ENCODE measurements at places on chromosomes 2 and 18.
A peak's percentile ranks its signal among the peaks of the same experiment; 100 is the strongest.

GRCh38 chr18:37640504-37640903 is 74.9 kb upstream of the CELF4 start:
- no peak for ATAC-seq

GRCh38 chr2:230012267-230012884 is 56.3 kb downstream of the SLC16A14 start:
- ATAC-seq = no peak

GRCh38 chr18:55503167-55503820 is 84.7 kb downstream of the TCF4 start:
- no peak for ATAC-seq

- no peak for ATAC-seq
These were observed 245.8 kb downstream of the PAX3 start for GRCh38 chr2:222052934-222053367.

- ATAC-seq = no peak
These were observed 150.1 kb downstream of the AGAP1 start for GRCh38 chr2:235643680-235644511.

- ATAC-seq = no peak
These were observed 1136.0 kb downstream of the LRP1B start for GRCh38 chr2:140994856-140995255.

GRCh38 chr2:213241817-213242216 is 42.4 kb upstream of the SPAG16 start:
- ATAC-seq = no peak

DNA sequence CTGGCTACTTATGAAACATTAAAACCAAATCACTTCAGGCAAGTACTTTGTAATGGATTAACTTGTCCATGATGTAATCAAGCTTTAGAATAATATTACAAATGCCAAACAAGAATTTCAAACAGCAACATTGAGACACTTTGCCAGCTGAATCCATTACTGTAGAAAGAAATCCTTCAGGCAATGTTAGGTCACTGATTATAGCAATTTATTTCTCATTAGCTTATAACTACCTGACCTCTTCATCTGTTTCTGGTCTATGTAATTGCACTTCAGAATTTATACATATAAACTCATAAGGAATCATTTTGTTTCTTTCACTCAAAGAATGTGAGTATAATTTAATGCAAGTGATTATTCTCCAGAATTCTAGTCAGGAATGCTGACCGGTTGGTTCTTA is 692.6 kb upstream of the TMEFF2 start:
- ATAC-seq = no peak

GRCh38 chr2:77746780-77747179 is 224.6 kb upstream of the LRRTM4 start:
- ATAC-seq = no peak

DNA sequence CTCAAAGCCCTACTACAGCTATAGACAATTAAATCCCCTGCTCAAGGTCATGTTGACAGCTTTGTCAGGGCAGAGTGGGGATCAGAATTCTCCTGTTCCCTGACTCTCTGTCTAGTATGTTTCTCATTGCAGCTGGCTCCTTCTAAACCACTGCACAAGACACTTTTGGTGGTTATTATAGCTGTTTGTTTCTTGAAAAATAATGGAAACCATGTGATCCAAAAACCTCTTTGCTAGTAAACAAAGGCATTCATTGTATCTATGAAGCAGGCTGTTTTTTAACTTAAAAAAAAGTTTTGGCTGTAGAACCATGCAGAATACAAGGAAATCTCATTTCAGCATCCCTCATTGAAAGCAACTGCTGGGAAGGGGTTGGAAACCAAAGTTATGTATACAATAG is 352.5 kb upstream of the EPHA4 start:
- ATAC-seq = no peak

DNA sequence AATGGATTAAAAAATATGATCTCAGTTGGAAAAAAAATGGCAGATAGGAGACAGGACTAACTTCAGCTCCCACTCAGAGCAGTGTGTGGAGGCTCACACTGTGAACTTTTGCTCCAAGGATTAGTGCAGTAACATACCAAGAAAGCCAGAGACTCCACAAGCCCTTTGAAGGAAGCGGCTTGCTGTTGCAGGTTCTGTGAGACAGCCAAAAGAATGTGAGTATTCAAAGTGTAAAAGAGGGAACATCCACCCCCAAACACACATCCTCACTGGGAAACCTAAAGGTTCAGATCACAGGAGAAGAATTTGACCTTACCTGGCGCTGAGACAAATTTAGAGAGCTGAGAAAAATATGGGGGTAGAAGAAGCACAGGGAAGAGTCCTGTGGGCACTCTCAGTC is 77.5 kb downstream of the FAM171B start:
- no peak for ATAC-seq

- ATAC-seq = no peak
These were observed 17.4 kb upstream of the STON1 start for GRCh38 chr2:48512571-48512970.

DNA sequence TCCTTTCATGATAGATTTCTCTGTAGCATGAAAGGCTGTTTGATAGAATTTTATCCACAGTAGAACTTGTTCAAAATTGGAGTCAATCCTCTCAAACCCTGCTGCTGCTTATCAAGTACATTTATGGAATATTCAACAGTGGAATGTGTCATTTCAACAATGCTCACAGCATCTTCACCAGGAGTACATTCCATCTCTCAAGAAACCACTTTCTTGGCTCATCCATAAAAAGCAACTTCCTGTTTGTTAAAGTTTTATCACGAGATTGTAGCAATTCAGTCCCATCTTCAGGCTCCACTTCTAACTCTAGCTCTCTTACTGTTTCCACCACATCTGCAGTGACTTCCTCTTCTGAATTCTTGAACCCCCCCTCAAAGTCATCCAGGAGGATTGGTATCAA is 29.4 kb downstream of the PDCL3 start:
- no peak for ATAC-seq

DNA sequence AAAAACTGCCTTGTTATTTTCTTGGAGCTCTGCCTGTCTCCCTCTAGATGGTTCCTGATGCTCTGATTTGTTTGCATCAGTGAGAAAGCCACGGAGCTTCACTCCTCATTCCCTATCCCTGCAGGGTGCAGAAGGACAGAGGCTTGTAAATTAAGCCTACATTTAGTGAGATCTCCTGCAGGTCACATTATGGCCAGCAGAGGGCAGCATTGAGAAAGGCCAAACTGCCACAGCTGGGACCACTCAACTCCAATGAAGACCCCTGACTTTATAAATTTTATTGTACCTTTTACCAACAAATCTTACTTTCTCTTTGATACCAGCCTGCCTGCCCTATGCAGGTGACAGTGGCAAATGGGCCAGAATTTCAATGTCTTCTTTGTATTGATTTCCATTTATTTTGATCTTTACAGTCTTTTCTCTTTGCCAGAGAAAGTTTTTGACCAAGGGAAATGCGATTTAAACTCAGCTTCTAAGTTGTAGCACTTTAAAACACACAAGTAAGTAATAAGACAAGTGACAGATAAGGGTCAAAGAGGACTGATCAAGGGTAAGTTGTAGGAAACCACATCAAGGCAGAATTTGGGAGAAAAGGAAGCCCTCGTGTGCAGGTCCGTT is 1029.1 kb upstream of the KLHL29 start:
- no peak for ATAC-seq

DNA sequence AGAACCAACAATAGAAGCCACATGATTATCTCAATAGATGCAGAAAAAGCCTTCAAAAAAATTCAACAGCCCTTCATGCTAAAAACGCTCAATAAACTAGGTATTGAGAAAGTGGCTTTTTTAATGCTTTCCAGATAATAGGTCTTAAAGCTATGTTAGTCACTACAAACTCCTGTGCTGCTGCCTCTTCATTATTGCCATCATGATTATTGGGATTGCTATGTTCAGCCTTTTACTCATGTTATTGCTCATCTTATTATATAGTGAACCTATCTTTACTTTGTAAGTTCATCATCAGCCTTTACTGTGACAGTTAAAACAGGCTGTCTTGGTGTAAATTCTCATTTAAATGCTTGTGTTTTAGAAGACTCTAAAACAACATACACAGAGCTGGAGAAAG is 1557.2 kb upstream of the ZEB2 start:
- no peak for ATAC-seq

DNA sequence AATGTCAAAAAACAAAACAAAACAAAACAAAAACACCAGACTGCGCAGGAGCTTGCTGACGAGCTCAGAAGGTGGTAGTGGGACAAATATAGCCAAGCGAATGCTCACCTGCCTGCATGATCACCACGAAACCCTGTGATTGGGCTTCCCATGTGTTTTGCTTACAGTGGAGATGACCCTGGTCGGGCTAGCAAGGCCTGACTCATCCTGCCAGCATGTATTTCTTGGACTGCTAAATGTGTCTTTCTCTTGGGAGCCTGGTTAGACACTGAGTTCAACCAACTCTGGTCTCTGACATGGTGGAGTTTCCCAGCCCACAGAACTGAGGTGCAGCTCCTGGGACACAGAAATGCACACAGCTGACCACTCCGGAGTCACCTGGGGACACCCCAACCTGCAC is 30.7 kb upstream of the DUSP2 start:
- no peak for ATAC-seq

GRCh38 chr2:158507141-158507540 is 50.4 kb downstream of the PKP4 start:
- ATAC-seq = peak; percentile 89

- no peak for ATAC-seq
These were observed 127.7 kb downstream of the DNAH6 start for GRCh38 chr2:84643991-84644390.

GRCh38 chr2:235129850-235130249 is 178.0 kb downstream of the SH3BP4 start:
- ATAC-seq = no peak

DNA sequence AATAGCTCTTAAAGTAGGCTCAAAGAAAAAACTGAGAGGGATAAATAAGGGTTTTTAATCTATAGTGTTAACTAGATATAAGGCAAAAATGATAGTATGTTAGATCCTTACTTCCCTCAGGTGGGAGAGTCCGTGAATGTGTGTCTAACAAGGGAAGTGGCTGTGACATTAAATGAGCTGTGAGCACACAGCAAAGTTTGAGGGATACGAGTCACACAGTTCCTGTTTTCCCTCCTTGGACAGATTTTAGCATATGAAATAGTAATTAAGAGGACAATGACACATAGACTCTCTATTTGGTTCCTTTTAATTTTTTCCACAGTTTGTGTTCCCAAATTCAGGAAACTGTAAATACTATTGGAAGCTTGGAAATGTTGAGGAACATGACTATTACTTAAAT is 148.4 kb upstream of the CAVIN2 start:
- ATAC-seq = no peak

- no peak for ATAC-seq
These were observed 24.7 kb upstream of the AGAP1 start for GRCh38 chr2:235468978-235469655.

- ATAC-seq = no peak
These were observed 100.5 kb upstream of the ODC1 start for GRCh38 chr2:10548626-10549025.

- ATAC-seq = no peak
These were observed 55.3 kb downstream of the TMEM200C start for GRCh38 chr18:5840025-5840424.

DNA sequence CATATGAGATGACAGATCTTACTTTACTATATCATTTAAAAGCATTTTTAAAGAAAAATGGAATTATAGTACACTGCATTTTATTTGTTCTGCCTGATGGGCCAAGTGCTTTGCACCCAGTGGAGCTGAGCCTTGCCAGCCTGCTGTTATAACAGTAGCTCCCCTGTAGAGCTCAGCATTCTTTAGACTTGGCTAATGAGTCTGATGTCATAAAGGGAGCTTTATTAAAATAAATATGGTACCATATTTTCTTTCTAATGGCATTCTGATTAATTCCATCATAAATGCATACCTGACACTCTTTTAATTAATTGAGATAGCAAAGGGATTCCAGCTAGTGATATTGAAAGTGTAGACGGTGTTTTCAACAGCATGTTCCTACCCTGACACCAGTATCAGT is 40.7 kb downstream of the PARD3B start:
- ATAC-seq = no peak

GRCh38 chr2:174035117-174035635 is 70.0 kb upstream of the SP3 start:
- ATAC-seq = no peak

DNA sequence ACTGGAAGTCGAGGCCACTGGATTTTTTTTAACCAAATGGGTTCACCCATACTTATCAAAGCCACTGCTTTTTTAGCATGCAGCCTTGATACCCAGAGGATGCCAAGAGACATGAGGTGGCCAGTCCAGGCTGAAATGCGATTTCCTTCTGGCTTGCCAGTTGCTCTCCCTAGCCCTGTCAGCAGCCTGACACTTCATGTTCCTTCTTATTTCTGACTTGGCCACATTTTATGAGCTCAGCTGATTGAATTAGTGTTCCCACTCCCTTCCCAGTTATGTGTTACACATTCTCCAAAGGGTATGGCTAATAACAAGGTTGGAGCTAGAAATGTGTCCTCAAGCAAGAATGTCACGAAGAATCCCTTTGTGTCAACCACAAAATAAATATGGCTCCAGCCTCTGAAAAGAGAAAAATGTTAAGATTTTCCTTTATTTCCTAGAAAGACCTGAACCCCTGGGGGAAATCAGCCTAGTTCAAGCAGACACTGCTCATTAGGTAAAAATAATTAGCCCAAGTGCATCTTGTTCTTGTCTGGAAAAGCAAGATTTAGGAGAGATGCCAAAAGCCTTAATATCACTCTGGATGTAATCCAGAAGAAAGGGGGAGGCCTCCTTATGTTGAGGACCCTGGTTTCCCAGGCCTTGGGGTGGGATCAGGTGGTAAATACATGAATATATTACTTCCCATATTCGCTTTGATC is 121.7 kb upstream of the TACR1 start:
- no peak for ATAC-seq

DNA sequence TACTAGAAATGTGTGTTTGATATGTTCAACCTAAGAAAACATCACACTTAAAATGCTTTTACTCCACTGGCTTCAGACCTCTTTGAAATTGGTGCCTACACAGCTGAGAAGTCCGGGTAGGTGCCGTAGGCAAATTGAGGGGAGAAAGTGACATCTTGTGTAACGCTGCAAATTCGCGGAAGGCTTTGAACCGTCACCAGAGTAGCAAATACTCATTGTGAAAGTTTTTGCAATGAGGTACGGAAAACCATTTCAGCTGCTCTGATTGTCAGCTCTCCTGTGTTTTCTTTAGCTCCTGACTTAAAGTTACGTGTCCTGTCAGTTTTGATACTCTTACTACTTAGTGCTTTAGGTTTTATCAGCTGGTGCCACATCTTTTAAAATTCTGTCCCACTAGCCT is 224.5 kb downstream of the FAM210A start:
- ATAC-seq = peak; percentile 95
